ENCODE measurements at places on chromosomes 12 and 14.

- no peak for DNase-seq
These were observed 14.8 kb downstream of the GTF2H3 start for GRCh38 chr12:123648401-123648800.

DNA sequence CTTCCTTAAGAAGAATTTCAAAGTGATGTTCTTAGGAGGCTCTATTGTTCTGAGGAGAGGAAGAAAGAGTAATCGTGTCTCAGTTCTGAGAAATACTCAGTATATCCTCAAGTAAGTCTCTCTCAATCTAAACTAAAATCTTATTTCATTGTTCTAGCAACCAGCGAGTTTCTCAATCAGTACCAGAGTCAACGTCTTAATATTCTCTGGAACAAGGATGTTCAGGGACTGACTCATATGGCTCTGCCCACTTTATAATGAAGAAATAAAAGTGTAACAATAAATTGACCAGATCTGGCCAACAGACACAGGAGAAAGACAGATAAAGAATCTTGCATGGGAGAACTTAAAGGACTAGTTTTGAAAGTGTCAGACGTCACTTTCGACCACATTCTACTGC is 469.8 kb upstream of the FLRT2 start:
- no peak for DNase-seq

- DNase-seq = peak; percentile 26
These were observed 4.7 kb downstream of the ADCK1 start for GRCh38 chr14:77804592-77804991.

DNA sequence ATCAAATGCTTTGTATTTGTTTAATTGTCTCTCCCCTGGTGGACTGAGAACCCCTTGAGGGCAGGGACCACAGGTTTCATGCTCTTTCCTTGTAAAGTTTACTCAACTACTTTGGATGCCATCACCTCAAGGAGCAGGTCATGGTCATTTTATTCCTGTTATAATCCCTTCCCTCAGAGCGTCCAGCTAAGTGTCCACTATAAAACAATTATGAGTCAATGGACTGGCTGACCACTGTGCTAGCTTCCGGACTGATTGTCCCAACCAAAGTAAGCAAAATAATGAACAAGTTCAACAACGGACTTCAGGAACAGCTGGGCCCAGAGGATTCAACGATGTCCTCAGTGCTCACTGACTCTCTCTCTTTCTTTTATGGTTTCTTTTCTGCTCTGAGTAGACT is 18.2 kb downstream of the AK7 start:
- DNase-seq = no peak

DNA sequence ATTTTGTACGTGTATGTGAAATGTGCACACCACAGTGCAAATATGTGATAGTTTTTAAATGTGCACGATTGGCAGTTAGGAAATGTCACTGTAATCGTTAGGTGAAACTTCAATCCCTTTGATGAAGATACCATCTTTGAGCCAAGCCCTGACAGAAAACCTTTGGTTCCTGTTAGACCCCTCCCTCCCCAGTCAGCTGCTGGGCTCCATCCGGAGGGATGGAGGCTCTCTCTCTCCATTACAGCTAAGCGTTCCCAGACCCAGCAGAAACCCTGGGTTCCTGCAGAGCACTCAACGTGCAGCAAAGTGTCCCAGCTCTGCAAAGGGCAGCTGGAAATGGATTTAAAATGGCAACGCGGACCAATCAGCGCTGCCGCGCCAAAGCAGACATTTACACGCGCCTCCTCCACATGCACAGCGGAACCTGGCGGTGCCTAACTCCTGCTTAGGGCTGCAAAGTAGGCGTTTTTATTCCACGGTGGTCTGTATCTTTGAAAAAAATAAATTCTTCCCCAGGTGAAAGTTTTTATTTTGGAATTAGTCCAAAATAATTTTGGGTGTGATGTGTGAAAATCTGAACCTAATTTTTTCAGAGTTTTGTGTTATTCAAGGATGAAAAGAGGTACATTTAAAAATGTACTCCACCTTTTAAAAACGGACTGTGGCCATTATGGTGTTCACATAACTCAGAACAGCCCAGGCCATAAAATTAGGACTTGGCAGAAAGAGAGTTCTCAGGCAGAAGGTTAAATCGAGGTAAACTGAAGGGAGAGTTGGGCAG is 1.4 kb upstream of the HMGA2 start:
- no peak for DNase-seq

GRCh38 chr14:64000749-64001148 is 147.9 kb downstream of the SYNE2 start:
- DNase-seq = no peak

- DNase-seq = no peak
These were observed 136.0 kb downstream of the KSR2 start for GRCh38 chr12:117832459-117833457.

DNA sequence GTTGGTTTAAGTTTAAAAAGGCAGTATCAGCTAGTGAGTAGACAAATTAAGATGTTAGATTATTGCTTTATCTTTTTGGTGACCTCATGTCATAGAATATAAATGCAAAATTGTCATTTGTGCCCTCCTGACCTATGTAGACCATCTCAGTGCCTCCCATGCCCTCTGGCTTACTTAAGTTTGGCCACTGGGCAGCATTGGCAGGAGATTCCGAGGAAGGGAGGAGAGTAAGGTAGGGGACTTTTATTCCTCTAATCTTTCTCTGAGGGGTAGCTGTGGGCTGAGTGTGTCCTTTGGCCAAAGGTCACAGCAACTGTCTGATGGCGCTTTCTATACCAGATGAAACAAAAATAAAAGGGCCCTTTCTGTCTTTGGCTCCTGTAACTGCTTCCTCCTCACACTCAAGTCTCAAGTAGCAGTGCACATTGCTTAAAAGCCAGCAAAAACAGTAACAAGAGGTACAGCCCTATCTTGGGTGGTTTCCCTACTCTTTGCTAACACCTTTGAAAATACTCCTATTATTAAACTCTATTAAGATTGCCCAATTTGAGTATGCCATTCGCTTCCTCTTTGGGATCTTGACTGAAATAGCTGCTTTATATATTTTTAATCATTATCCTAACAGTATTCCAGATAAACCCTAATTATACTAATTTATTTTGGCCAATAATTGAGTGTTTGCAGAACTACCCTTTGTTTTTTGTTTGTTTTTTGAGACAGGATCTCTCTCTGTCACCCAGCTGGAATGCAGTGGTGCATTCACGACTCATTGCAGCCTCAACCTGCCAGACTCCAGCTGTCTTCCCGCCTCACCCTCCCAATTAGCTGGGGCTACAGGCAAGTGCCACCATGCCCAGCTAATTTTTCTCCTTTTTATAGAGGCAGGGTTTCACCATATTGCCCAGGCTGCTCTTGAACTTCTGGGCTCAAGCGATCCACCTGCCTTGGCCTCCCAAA is 56.5 kb upstream of the KCNH3 start:
- no peak for DNase-seq

- DNase-seq = no peak
These were observed 3.3 kb downstream of the NCKAP5L start for GRCh38 chr12:49824895-49825294.

GRCh38 chr12:59023861-59024424 is 103.6 kb upstream of the LRIG3 start:
- no peak for DNase-seq

GRCh38 chr12:20272161-20272560 is 96.2 kb upstream of the PDE3A start:
- DNase-seq = no peak

- no peak for DNase-seq
These were observed 21.3 kb downstream of the TPCN1 start for GRCh38 chr12:113242560-113242959.

DNA sequence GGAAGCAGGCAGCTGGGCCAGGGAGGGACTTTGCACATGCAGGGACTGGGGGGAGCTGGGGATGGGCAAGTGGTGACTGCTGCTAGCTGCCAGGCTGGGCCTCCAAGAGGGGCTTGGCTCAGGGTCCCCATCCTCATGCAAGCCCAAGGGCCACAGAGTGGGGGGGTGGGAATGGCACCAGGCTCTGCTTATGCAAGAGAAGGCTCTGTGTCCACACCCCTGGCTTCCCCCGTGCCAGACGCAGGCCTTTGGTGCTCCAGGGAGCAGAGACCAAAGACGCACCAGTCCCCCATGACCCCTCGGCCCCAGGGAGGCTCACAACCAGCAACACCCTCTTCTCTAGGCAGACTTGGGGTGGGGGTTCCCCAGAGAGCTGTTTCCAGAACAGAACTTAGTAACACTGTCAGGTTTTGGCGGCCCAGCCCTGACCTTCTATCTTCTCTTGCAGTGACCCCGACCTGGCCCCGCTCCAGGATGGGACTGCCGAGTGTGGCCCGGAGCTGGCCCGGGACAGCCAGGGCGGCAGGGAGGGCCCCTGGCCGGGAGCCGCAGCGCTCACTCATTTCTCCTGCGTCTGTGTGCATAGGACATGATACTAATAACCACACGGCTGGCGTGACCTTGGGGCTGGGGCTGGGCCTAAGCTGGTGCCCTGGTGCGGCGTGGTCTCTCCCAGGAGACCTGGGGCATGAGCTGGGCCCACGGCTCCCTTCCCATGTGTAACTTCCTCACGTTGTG is 14.3 kb downstream of the XRCC3 start:
- DNase-seq = no peak

DNA sequence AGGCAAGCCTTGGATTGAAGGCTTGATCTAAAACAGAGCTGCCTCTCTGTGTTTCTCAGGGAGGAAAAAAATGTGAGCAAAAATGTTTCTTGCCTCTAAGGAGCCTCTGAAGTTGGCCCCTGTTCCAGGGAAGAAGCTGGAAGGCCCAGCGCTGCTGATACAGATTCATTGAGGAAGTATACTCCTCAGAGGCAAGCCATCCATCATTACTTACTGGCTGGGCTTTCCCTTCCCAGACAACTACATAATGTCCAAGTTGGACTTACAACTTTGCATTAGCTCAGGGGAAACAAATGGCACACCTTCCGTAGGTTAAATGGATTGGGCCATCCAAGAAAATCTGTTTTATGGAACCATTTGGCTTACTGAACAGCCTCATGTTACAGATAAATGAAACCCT is 263.7 kb upstream of the SEL1L start:
- no peak for DNase-seq

DNA sequence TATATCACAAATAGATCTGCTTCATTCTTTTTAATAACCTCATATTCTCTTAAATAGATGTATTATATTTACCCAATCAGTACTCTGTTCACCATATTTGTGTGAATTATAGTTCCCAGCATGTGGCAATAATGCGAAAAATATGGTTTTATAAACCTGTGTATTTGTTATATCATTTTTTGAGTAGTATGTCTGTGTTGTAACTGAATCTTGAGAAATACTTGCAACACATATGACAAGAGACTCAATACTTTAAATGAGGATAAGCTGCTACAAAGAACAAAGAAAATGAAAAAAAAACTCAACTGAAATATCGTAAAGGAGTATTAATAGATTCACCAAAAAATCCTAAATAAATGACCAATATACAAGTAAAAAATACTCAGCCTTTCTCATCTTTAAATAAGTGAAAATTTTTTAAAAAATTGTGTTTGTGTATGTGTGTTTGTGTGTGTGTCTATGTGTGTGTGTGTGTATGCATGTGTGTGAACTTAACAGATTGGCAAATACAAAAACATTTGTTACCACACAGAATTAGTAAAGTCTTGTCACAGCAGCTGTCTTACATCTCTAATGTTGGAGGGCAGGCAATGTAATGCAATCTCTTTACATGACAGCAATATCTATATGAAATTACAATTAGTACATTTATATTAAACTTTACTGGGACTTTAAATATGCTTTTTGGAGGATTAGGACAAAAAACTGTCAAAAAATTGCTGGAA is 441.9 kb upstream of the MGAT4C start:
- no peak for DNase-seq

- no peak for DNase-seq
These were observed 228.0 kb downstream of the MON2 start for GRCh38 chr12:62694632-62695031.

- DNase-seq = no peak
These were observed 22.9 kb downstream of the HECTD4 start for GRCh38 chr12:112359290-112359689.

DNA sequence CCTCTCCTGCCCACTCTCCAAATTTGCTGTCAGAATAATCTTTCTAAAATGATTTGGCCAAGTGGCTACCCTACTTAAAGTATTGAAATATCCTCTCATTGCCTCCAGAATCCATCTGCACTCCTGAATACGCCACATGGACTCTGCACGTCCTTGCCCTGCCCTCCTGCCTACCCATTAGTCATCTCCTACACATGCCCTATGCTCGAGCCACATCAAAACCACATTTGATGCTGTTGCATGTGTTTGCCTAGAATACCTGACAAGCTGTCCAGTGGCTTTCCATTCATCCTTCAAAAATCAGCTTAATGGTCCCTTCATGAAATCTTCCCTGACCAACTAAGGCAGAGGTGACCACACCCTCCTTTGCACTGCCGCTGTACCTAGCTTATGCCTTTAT is 17.0 kb downstream of the VCPKMT start:
- peak; percentile 38 for DNase-seq

DNA sequence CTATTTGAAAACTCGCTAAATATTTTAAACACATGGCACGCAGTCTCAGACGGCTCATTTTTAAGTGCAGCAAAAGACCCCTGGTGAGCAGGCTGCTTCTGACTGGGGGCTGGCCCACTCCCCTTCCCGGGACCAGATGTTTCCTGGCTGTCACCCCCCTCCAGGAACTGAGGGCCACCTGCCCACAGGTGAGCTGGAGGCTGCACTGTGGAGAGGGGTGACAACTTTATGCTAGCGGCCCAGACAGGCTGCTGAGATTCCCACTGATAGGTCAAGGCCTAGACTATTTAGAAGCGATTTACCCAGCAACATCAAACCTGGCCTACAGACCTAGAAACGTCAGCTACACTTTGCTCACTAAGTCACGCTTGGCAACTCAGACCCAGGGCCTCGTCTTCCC is 92.1 kb downstream of the BCL11B start:
- DNase-seq = peak; percentile 8

GRCh38 chr14:105311838-105312237 is 2.7 kb upstream of the PACS2 start:
- DNase-seq = no peak

DNA sequence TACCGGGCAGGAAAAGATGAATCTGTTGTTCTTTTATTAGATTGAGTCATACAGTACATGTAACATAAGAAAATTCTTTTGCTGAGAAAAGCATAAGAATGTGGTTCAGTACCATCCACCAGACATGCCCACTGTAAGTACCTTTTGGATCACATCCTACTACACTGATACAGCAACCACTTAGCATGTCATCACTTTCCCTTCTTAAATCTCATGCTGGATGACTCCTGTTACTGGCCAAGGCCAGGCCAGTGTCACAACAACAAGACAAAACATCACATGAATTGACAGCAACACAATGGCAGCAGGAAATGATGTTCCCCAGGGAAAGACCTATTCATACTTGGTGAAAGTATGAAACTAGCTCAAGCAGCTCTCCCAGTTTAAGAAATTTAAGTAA is 46.4 kb downstream of the STXBP6 start:
- no peak for DNase-seq

GRCh38 chr12:5332551-5332950 is 99.4 kb upstream of the NTF3 start:
- DNase-seq = no peak
